ENCODE measurements at places on chromosomes 2 and 18.

- no peak for DNase-seq
Observed at GRCh38 chr18:65352186-65352585, 398.6 kb upstream of the CDH7 start.

DNA sequence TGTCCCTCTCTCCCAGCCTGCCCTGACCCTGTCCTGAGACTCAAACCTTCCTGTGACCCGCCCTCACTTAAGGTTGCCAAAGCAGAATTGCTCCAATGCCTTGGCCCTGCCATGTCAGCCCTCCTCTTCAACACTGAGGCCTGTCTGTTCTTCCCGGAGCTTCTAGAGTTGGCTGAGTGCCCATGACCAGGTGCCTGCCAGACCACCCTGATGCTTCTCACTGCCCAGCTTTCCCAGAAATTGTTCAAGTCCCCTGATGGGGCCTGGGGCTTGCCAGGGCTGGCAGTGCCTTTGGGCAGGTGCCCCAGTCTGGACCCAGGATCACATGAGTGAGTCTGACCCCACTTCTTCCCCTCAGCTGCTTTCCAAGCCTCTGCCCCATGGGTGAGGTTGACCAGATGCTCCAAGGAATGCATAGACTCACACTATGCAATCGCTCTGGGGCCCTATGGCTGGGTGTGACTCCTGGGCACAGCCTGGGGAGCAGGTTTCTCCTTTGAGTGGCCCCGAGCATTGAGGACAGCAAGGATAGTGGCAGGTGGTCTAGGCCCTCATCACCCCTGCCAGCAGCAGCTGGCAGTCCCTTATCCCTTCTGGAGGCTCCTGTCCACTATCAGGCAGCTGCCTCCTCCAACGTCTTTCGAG is 3.1 kb upstream of the INPP5D start:
- no peak for DNase-seq

- peak; percentile 54 for DNase-seq
Observed at GRCh38 chr2:195861821-195862220, 204.8 kb downstream of the SLC39A10 start.

- DNase-seq, result no peak
Observed at GRCh38 chr2:202023198-202023903, 10.3 kb upstream of the FZD7 start.

- DNase-seq, result no peak
Observed at GRCh38 chr2:69975853-69976462, 14.5 kb upstream of the ASPRV1 start.

DNA sequence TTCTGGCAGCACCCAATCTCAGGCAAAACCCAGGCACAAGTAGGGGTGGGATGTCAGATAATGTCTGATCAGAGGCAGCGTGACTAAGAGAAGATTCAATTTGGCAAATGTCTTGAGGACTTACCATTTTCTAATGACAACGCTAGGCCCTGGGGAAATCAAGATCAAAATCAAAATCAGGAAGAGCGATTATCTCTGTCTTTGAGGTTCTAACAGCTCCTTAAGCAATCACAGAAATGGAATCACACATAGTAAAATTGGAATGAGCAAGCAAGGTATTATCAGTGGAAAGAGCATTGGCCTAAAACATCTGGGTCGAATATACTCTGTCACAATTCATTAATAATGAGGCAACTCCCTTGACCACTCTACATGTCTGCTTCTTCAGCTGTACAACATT is 8.6 kb upstream of the SERPINB2 start:
- peak; percentile 55 for DNase-seq

GRCh38 chr18:47490882-47491281 is 239.4 kb upstream of the SKOR2 start:
- no peak for DNase-seq

GRCh38 chr2:196914867-196915460 is 11.5 kb downstream of the PGAP1 start:
- no peak for DNase-seq

DNA sequence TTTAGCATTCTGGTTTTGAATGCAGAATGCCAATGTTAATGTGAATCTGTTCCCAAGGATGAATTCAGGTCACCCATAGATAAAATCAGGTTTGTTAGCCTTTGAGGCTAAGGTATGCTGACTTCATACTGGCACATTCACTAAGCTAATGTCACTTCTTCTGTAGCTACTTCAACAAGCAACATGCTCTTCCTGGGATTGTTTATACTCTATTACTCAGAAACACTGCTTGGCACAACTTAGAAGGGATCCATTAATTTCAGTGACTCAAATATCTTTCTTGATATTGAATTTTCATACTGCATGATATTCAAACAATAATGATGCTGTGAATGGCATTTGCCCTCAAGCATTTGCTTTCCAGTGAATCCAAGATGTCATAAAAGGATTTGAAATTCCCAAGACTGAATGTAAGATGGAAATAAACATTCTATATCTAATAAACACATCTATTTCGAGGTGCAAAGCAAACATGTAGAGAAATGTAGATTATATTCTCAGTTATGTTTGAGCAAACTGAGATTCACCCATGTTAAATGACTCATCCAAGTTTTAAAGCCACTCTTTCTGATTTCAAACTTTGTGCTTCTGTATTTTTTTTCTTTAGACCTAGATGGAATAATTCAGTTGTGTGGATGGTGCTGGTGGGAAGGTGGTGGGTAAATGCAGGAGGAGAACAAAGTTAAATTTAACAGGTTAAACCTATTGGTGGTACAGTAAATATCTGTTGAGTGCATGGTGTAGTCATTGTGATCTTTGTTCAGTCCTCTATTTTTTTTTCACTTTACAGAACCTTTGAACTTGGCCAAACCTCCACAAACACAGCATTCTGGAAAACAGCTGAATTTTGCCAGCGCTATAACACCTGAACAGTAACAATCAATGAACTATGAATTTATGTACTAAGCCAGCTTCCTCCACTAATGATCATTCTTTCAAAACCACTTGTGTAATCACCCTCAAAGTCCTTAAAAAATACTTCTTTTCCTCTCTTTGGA is 162.1 kb upstream of the XIRP2 start:
- DNase-seq, result no peak

- no peak for DNase-seq
Observed at GRCh38 chr2:240299710-240300068, 135.8 kb upstream of the GPC1 start.

DNA sequence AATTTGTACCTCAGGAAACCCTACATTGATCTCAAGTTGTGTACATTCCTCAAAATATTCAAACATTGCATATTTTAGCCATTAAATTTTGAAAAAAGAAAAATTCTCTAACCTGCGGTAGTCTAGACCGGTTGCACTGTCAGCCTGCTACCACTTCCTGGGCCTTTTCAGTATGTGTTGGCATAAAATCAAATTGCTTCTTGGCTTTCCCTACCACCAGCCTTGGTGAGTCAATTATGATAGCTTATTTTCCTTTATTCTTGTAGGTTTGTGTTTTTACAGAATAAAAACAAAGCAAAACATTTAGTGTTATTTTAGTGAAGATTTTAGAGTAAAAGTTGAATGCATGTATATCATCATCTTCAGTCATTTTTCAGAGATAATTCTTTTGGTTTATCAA is 61.2 kb downstream of the FAM171B start:
- DNase-seq, result peak; percentile 48

- peak; percentile 78 for DNase-seq
Observed at GRCh38 chr2:97806738-97807618, 93.6 kb downstream of the ZAP70 start.

DNA sequence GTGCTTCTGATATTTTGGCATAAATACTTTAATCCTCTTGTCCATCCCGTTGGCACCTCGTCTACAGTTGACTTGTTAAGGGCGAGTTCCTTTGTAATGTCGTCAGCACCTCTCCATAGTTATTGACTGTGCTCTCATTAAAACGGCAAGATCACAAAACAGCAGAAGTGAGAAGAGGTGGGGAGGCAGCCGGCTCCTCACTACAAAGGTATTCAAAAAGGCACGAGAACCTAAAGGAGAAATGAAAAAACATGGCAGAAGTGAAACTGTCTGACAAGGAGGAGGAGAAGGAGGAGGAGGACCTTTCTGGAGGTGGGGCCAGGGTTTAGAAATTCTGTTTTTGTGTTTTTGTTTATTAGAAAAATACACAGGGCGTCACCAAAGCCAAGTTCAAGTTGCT is 235.6 kb downstream of the BCL11A start:
- DNase-seq, result no peak

DNA sequence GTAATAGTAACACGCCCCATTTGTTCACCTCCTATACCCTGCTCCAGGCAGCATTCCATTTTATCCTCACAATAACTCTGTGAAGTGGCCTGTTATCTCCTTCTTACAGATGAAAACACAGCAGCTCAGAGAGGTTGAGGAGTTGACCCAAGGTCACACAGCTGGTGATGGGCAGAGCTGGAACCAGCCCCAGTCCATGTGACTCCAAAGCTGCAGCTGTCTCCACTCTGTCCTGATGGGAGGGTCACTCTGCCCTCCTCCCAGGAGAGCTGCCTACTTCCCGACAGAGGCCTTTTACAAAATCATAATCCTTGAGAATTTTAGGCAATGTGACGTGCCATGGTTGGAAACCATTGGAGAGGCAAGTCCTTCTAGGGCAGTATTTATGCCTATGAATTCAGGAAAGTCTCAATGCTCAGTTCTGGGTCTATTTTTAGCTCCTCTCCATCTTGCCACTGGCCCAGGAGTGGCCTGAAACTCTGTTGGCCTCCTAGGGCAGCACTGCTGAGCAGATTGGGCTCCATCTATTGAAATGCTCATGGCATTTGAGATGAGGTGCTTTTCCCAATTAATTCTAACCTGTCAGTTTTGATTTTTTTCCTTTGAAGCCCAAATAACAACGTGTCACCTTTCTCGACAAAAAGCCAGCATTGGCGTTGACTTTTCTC is 162.0 kb upstream of the MSH6 start:
- DNase-seq, result no peak

DNA sequence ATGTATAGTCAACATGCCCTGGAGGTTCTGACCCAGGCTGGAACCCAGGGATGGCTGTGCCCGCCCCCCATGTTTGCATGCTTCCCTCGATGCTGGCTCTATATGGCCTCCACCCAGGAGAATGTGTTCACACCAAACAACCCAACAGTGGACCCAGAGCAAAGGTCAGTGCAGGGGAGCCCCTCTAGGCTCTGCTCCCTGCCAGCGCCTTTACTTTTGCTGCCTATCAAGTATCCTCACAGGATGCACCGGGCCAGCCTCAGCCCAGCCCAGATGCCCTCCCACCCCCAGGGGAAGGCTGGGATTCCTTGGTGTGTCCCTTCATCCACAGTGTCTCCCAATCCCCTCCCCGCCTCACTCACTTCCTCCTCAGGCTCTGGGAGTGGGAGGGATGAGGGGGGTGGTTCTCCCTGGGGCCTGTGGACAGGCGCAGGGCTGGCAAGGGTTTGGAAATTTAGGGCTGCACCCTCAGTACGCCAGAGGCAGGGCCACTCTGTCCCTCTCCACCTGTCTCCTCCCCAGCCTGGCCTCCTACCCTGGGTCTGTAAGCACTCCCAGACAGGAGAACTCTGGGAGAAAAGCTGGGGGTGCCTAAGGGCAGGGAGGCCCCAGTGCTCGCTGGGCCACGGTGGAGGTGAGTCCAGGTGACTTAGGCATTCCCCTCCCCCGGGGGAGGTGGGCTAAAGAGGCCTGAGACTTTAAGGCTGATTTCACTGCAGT is 2.3 kb downstream of the ATP6V1B1 start:
- DNase-seq, result no peak

DNA sequence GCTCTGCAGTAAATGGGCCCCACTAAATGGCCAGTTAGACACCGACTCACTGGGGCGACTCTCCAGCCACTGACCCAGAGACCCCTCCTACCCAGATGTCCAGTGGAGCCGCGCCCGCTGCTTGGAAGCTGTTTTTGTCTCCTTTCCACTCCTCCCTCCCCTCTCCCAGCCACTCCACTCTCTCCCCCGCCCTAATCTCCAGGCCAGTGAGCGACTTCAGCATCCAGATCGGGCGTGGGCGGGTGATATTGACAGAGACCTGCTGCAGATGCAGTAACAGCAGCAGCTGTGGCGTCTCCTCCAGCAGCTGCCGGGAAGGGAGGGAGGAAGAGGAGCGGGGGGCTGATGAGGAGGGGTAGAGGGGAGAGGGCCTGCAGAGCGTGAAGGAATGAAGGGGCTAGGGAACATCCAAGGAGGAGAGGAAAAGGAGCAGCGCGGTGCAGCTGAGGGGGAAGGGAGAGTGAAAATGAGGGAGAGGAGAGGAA is at the start of gene SCN7A:
Gene SCN7A (minus strand): TSS at position 110 of the 485 bp plus-strand sequence. CDS start 16,553 bp downstream, outside the sequence.
- DNase-seq, result peak; percentile 5

GRCh38 chr2:206054952-206055351 is 31.0 kb downstream of the INO80D start:
- no peak for DNase-seq

- DNase-seq, result no peak
Observed at GRCh38 chr2:119482481-119483394, 41.5 kb downstream of the SCTR start.

DNA sequence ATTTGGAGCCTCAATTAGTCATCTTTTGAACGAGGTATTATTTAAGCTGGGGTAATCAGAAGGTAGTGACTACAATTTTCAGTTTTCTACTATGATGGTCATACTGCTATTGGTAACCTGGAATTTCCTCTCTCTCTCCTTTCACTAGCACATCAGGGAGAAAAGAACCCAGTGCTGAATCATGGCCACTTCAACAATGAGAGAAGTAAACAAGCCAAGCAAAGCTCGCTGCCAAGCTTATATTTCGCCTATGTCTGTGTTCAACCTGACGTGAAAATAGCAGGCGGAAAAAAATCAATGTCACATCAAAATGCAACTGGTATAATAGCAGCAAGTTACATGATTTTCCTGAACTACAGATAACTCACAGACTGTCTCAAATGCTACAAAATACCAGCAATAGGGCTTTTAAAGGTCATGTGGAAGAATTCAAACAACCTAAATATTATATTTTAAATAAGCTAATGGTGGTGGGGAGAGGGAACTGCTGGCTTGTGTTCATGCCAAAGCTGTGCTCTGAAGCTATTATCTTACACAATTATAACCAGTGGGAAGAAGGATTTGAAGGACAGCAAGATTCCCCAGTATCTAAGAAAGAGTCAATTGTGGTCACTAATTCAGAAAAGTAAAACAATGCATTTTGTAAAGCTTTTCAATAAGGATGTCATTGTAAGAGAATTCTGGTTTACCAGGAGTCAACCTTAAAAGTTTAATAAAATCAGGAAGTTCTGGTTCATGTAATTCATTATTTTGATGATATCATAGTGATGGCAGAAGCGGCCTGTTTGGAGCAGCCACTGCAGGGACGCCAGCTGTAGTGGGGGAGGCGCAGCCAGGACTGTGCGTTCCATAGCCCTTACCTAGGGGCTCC is 38.0 kb downstream of the RNF152 start:
- DNase-seq, result peak; percentile 59

DNA sequence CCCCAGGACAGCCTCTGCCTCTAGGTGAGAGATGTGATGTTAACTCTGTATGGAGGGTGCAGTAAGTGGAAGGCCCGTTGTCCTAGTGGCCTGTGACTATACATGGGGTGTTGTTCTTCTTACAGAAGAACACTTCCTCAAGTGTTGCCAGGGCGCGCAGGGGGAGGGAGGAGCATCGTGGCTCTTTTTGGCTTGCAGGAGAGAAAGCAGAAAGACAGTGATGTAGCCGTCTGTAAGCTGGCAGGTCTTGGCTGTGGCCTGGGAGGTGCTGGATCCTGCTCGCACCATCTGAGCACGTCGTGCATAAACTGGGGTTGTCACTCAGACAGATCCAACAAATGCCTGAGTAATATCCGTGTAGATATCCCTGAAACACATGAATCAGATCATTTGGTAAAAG is 44.3 kb downstream of the ZNF236 start:
- DNase-seq, result no peak

GRCh38 chr2:239124152-239124899 is 276.4 kb downstream of the TWIST2 start:
- DNase-seq, result no peak

GRCh38 chr2:38533757-38534545 is 68.8 kb downstream of the HNRNPLL start:
- DNase-seq, result no peak
